ENCODE measurements at places on chromosomes 13 and 19.

DNA sequence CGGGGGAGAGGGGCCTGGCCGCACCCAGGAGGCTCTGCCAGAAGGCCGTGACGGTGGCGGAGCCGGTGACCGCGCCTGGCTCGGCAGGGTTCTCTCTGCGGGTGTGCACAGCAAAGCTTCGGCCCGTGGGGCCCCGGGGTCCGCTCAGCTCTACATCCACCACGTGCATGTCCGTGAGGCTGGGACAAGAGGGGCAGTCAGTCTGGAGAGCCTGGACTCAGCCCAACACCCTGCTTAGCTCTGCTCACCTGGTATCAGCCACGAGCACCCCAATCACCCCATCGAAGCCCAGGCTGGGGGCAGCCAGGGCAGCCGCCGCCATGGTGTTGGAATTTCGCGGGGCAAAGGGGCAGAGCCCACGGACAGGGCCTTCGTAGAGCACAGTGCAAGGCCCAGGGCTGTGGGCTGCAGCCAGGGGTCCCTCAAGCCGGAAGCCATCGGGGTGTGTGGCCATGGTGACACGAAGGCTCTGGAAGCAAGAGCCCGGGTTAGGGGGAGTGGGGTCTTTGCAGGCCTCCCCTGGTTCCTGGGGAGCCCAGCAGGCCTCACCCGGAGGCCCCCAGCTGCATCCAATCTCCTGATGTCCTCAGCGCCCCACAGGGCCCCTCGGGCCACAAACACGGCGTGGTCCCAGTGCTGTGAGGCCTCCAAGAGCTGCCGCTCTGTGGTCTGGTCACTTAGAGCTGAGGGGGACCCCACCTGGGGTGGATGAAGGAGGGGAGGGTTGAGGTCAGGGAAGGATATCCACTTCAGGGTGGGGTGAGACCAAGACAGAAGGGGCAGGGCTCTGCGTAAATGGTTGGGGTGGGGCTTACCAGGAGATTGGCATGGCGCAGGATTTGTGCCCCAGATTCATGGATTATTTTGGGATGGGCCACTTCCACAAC is 1.4 kb downstream of the ASPDH start:
- no peak for DNase-seq

- DNase-seq = no peak
Measured at GRCh38 chr13:98199480-98199879, 22.4 kb upstream of the RNF113B start.

DNA sequence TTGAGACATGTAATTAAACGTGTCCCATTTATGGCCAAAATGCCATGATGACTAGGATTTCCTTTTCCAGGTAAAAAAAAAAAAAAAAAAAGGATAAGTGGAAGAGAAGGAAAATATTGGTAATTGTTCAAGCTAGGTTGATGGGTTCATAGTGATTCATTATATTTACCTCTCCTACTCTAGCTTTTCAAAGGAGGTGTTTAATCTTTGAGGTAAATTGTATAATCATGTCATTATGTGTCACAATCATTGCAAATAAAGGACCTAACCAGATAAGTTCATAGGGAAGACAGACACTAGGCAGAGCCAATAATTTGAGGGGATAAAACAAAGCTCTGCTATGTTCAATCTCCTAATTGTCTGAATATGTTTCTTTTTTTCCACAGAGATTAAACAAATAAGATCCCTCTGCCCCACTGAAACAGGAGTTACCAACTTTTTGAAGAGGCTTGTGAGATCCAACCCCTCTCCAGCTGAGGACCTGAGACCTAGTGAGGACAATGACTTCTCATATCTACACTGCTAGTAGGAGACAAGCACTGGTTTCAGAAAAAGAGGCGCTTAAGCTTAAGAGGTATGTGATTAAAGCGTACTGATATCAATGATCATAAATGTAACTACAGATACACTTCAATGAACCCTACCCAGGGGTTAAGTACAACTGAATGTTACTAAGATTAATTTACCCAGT is 61.4 kb downstream of the USP12 start:
- no peak for DNase-seq

- no peak for DNase-seq
Measured at GRCh38 chr13:44142941-44143665, 230.5 kb upstream of the SERP2 start.

DNA sequence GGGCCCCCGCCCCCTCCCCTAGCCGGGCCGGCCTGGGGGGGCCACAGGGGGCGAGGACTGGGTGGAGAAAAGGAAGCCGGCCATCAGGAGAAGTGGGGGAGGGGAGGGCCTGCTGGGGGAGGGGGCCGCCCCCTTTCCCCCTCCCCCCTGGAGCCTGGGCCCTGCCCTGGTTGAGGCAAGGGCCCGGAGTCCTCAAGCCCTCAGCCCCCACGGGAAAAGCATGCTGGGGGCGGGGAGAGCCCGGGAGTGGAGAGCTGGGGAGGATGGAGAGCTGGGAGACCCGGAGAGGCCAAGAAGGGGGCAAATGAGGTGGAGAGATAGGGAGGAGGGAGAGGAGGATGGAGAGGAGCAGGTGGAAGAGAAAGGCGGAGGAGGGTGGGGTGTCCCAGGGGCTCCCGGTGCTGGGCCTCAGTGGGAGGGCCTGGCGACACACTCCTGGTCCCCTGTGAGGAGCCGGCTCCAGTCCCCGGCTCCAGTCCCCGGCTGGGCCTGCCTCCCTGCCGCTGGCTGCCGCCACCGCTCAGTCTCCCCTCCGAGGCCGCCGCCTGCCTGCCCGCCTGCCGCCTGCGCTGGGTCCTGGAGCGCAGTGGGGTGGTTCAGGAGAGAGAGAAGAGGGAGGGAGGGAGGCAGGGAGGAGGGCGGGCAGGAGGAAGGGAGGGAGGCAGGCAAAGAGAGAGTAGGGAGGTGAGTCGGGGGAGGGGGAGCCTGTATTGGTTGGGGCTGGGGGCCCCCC is at the start of gene GRIK5:
Gene GRIK5, minus strand, starts transcription at position 588 of the 733 bp plus-strand sequence. CDS start 4,436 bp downstream, outside the sequence.
- DNase-seq = no peak

All from T-helper 17 cell (primary cell).